Central memory CD8-positive, alpha-beta T cell (primary cell): ENCODE measurements at places on chromosomes 1 and 21.

DNA sequence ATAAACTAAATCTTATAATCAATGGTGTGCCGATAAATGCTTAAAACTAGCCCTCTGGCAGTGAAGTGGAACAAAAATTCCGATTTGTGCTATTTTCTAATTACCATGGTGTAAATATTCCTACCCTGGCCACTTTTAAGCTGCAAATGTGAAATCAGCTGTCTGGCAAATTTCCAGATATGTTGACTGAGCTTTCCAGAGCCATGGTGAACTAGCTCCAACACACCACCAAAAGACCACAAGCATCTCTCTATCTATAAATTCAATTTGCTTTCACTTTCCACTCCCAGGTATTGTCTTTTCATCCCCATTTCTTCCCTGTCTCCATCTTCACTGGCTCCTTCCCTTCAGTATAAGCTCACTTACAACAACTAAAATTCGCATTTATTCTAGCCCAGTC, 152.3 kb upstream of the RGS18 start:
- H3K4me3 ChIP-seq, result no peak overlapping the region
- H3K4me1 ChIP-seq, result no peaks in the 10 kb centered on the region
- no peaks in the 10 kb centered on the region for H3K36me3 ChIP-seq

DNA sequence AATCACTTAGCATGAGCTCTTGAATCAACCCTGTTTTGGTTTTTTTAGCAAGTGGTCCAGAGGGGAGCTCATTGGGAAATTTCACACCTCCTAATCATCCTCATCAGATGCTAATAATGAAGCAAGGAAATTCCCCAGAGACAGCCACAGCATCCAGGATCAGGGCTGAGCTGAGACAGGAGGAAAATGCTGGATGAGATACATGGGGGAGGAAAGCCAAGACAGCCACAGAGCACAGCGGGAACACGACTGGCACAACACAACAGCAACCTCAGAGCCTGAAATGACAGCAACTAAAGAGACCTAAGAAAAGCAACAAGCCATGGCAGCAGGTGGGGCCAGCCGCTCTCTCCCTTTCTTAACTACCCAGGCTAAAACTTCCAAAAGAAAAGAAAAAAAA, 70.4 kb downstream of the UBR4 start:
- H3K27ac ChIP-seq, result no peak overlapping the region
- no peaks in the 10 kb centered on the region for H3K4me1 ChIP-seq
- DNase-seq, result no peak
- no peaks in the 10 kb centered on the region for H3K27me3 ChIP-seq

DNA sequence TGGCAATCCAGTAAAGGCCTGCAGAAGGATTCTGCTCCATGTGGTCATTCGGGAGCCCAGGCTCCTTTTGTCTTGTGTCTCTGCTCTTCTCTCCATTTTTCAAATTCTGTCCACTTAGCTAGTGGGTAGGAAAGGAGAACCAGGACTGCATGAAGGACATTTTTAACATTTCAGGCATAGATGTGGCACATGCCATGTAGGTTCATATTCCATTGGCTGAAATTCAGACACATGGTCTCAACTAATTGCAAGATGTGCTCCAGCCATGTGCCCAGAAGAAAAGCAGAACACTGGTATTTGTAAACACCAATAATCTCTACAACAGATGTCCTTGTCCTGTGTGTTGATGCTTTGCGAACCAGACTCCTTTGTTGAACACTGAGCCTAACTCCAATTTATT, 85.2 kb upstream of the WLS start:
- no peaks in the 10 kb centered on the region for H3K27me3 ChIP-seq
- H3K4me1 ChIP-seq, result no peaks in the 10 kb centered on the region
- H3K4me3 ChIP-seq, result no peak overlapping the region
- H3K36me3 ChIP-seq, result peaks cover 2% of the 10 kb centered on the region
- H3K27ac ChIP-seq, result no peak overlapping the region

GRCh38 chr1:156582388-156583017, 3.0 kb downstream of the TTC24 start:
- DNase-seq, result no peak
- peak overlapping the region; percentile 81 for H3K4me3 ChIP-seq
- H3K27ac ChIP-seq, result peak overlapping the region; percentile 89
- H3K4me1 ChIP-seq, result peaks cover 35% of the 10 kb centered on the region

DNA sequence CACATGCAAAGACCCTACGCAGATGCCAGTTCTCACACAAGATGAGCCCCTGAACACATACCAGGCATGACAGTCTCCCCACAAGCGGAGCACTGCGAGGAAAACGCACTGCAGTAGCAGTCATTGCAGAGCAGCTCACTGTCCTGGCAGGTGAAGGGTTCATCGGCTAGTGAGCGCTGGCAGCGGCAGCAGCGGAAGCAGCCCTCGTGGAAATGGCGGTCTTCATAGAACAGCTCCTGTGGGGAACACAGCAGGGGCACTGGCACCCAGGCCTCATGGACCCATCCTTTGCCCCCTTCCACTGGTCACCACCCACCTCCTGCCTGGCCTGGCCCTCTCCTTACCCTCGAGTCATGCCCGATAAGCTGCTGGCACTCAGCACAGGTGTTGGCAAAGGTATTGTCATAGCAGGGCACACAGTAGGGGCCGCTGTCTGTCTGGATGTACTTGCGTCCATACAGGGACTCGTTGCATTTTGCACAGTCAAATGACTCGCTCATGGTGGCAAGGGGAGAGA, 6.3 kb downstream of the FHL3 start:
- H3K36me3 ChIP-seq, result peaks cover 4% of the 10 kb centered on the region
- H3K27ac ChIP-seq, result no peak overlapping the region
- peaks cover 10% of the 10 kb centered on the region for H3K27me3 ChIP-seq

DNA sequence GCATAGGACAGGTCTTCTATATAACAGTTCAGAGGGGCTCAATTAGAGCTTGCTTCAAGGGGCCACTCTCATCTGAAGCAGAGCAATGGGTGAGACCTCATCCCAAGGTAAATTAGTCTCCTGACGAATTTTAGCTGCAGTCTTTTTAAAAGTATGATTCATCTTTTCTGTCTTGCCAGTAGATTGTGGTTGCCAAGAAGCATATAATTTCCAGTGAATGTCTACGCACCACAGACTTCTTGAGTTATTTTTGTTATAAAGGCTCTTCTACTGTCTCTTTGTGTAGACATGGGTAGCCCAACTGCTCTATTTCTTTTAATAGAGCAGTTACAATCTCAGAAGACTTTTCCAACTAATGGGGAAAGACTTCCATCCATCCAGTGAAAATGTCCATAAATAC, 108.9 kb upstream of the FMN2 start:
- H3K36me3 ChIP-seq, result no peaks in the 10 kb centered on the region
- no peak overlapping the region for H3K27ac ChIP-seq
- H3K4me1 ChIP-seq, result no peaks in the 10 kb centered on the region
- H3K4me3 ChIP-seq, result no peak overlapping the region
- H3K27me3 ChIP-seq, result no peaks in the 10 kb centered on the region

- peaks cover 52% of the 10 kb centered on the region for H3K4me1 ChIP-seq
- H3K27ac ChIP-seq, result no peak overlapping the region
Observed at GRCh38 chr1:200890818-200891773, 3.6 kb upstream of the INAVA start.

DNA sequence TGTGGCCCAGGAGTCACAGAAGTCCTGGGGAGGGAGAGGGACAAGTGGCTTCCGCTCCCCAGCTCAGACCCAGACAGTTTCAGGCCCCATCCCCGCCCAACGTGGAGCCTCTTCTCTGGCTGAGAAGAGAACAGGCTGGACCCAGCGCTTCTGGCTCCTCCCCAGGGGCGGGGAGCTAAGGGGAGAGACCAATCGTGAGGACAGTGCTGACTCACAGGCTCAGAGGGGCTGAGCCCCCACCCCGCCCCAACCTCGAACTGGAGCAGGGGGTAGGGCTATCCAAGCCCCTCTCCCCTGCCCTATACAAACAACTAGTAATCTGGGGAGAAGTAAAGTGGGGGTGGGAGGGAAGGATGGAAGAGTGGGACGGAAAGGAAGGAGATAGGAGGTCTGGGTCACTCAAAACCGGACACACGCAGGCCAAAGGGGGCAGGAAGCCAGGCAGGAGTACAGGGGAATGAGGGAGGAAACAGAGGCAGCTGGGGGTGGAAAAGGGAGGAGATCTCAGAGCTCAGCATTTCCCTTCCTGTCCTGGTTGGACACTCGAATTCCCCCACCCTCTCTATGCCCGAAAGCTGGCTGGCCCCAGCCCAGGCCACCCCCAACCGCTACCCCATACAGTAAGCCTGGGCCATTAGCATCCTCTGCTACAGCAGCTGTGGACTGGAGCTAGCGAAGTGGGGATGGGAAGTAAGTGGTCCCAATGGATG, at the start of gene SHC1:
Gene SHC1, minus strand, starts transcription at position 117 of the 710 bp plus-strand sequence. CDS start 221 bp downstream, outside the sequence.
- peaks cover 42% of the 10 kb centered on the region for H3K4me1 ChIP-seq
- H3K27ac ChIP-seq, result peak within 1 kb of the TSS; percentile 72
- H3K4me3 ChIP-seq, result peak within 1 kb of the TSS; percentile 29

GRCh38 chr1:114345930-114346479, 165.0 kb downstream of the TRIM33 start:
- peak overlapping the region; percentile 87 for H3K4me3 ChIP-seq
- H3K27ac ChIP-seq, result peak overlapping the region; percentile 79
- peaks cover 8% of the 10 kb centered on the region for H3K36me3 ChIP-seq
- H3K27me3 ChIP-seq, result no peaks in the 10 kb centered on the region
- peaks cover 52% of the 10 kb centered on the region for H3K4me1 ChIP-seq
- DNase-seq, result no peak

DNA sequence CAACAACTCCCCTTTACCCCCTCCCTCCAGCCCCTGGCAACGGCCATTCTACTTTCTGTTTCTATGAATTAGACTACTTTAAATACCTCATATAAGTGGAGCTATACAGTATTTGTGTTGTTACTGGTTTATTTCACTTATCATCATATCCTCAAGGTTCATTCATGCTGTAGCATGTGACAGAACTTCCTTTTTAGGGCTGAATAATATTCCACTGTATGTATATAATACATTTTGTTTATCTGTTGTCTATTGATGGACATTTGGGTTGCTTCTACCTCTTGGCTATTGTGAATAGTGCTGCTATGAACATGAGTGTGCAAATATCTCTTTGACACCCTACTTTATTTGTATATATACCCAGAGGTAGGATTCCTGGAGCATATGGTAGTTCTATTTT, 2.2 kb downstream of the NHLH1 start:
- no peaks in the 10 kb centered on the region for H3K27me3 ChIP-seq
- H3K4me1 ChIP-seq, result no peaks in the 10 kb centered on the region

- peaks cover 7% of the 10 kb centered on the region for H3K36me3 ChIP-seq
- DNase-seq, result no peak
- H3K27ac ChIP-seq, result no peak overlapping the region
- peaks cover 9% of the 10 kb centered on the region for H3K27me3 ChIP-seq
Observed at GRCh38 chr1:59022799-59023198, 239.0 kb upstream of the JUN start.

- H3K27ac ChIP-seq, result no peak overlapping the region
- no peak for DNase-seq
- H3K36me3 ChIP-seq, result peaks cover 3% of the 10 kb centered on the region
- no peak overlapping the region for H3K4me3 ChIP-seq
- peaks cover 13% of the 10 kb centered on the region for H3K4me1 ChIP-seq
- H3K27me3 ChIP-seq, result no peaks in the 10 kb centered on the region
Observed at GRCh38 chr1:8822373-8823294, 5.2 kb upstream of the RERE start.

DNA sequence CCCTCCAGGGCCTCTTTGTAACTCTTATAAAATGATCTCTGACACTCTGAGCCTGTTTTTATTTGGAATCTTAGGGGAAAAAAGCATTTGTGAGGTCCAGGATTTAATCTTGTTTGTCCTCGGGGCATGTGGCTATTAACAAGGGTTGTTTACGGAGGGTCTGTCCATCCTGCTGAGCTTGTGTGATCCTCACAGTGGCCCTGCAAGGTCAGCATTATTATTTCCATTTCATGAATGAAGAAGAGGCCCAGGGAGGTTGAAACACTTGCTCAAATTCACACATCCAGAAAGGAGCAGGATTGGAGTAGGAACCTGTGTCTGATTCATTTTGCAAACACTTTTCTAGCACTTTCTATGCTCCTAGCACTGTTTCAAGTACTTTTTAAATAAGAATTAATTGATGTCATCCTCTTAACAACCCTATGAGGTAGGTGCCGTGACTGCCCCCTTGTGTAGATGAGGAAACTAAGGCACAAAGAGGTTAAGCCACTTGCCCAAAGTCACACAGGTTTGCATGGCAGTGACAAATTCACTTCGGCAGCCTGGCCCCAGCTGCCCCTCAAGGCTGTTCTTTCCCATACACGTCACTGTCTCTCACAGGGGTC, 178.9 kb downstream of the MIS18A start:
- peaks cover 55% of the 10 kb centered on the region for H3K27me3 ChIP-seq
- DNase-seq, result no peak
- H3K27ac ChIP-seq, result no peak overlapping the region
- H3K4me1 ChIP-seq, result no peaks in the 10 kb centered on the region
- no peak overlapping the region for H3K4me3 ChIP-seq

DNA sequence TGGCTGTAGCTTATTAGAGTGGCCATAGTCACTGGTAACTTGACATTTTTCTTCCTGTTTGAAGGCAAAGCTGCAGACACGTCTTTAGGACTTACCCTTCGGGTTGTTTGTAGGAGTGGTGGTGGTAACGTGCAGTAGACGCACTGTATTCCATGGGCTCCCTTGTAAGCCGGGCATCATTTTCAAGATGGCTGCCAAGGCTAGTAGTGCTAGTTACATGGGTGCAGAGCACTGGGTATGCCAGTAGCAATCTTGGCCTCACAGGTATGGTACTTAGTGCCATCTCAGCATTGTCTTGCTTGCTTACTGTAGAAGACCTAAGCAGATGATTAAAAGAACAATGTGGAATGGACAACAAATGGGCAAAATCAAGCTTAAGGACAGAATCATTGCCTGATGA, 1.9 kb downstream of the YBX1 start:
- DNase-seq, result no peak
- peak overlapping the region; percentile 95 for H3K27ac ChIP-seq
- H3K4me3 ChIP-seq, result peak overlapping the region; percentile 97
- H3K4me1 ChIP-seq, result peaks cover 74% of the 10 kb centered on the region

DNA sequence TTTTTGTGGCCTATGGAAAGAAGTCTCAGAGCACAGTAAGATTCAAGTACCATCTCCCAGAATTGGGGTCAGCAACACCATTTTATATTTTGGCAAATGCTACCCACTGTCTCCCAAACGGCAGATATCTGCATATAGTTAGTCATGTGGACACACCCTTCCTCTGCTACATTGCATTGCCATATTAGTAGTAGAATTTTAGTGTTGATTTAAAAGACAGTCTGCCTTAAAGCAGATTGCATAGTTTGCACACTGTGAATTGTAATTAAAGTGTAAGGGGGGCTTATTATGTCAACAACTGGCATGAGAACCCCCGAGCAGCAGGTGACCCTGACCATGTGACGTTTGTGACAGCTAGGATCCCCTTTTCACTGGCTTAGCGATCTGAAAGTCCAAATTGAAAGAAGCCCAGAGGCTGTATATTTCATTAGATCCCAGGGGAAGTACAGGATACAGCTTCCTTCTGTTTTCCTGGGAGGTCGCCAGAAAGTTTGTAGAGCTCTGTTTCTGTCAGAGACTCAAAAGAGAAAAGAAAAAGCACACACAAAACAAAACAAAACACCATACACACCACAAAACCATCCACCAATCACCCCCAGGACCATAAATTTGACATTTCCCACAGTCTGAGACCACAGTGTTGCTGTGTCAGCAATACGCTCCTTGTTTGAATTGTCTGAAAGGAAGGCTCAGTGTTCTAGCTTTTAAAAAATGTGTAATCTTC, 172.4 kb downstream of the NFIA start:
- H3K4me1 ChIP-seq, result peaks cover 29% of the 10 kb centered on the region
- DNase-seq, result no peak
- no peaks in the 10 kb centered on the region for H3K27me3 ChIP-seq
- peaks cover 2% of the 10 kb centered on the region for H3K36me3 ChIP-seq
- peak overlapping the region; percentile 29 for H3K27ac ChIP-seq
- peak overlapping the region; percentile 19 for H3K4me3 ChIP-seq

- no peak overlapping the region for H3K4me3 ChIP-seq
- no peaks in the 10 kb centered on the region for H3K36me3 ChIP-seq
- no peaks in the 10 kb centered on the region for H3K27me3 ChIP-seq
- H3K27ac ChIP-seq, result no peak overlapping the region
- no peaks in the 10 kb centered on the region for H3K4me1 ChIP-seq
- no peak for DNase-seq
Observed at GRCh38 chr1:70874063-70874462, 173.6 kb downstream of the PTGER3 start.
